ENCODE measurements at places on chromosomes 1 and 21.

GRCh38 chr1:245871915-245872314, 635.2 kb downstream of the SMYD3 start:
- DNase-seq: no peak

- DNase-seq: no peak
These were observed 71.3 kb downstream of the AHCTF1 start for GRCh38 chr1:246860401-246860800.

DNA sequence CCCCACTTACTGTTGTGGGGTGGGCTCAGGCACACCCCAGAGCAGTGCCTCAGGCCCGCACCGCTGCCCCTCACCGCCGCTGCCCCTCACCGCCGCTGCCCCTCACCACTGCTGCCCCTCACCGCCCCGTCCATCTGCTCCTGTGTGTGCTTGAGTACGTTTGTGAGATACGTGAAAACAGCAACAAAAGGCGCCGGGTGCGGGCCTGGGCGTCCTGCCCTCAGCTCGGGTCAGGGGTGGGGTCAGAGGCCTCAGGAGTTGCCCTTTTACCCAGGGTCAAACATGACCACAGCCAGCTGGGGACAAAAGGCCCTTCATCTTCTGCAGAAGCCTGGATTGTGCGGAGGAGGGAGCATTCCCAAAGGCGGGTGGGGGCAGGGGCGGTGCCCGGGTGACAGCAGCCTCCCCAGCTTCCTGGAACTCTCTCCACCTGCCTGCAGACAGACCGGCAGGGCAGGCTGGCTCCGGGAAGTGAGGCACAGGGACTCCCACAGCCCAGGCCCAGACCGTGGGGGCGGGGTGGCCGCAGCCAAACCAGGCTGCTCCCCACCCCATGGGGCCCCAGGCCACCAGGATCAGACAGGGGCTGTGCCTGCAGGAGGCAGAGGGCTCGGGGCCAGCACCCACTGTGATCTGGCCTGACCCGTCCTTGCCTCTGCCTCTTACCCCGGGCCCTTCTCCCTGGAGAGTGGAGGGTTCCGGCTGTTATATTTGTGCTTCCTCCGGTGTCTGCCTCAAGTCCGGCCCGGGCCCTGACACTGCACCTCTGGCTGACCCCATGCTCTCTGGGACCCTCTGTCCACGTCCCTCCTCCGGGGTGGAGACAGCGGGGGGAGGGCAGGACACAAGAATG, 2.3 kb upstream of the VWA1 start:
- no peak for DNase-seq

DNA sequence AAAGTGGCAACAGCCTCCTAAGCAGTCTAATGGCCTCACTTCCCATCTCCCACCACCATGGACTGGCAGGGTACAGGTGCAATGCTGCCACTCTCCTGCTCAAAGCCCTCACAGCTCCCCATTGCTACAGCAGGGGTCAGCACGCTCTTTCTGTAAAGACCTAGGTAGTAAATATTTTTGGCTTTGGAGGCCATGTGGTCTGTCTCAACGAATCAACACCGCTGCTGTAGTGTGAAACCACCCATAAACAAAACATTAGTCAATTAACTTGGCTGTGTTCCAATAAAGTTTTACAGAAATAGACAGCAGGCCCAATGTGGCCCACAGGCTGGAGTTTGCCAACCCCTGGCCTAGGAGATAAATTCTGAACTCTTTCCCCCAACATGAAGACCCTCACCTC, 44.6 kb upstream of the TMEM125 start:
- peak; percentile 21 for DNase-seq

GRCh38 chr1:3692598-3692997, 40.3 kb downstream of the TP73 start:
- DNase-seq: no peak

- no peak for DNase-seq
These were observed 29.1 kb downstream of the SKI start for GRCh38 chr1:2257245-2257627.

- no peak for DNase-seq
These were observed 396 bp downstream of the ATP5PB start for GRCh38 chr1:111449703-111450017.

DNA sequence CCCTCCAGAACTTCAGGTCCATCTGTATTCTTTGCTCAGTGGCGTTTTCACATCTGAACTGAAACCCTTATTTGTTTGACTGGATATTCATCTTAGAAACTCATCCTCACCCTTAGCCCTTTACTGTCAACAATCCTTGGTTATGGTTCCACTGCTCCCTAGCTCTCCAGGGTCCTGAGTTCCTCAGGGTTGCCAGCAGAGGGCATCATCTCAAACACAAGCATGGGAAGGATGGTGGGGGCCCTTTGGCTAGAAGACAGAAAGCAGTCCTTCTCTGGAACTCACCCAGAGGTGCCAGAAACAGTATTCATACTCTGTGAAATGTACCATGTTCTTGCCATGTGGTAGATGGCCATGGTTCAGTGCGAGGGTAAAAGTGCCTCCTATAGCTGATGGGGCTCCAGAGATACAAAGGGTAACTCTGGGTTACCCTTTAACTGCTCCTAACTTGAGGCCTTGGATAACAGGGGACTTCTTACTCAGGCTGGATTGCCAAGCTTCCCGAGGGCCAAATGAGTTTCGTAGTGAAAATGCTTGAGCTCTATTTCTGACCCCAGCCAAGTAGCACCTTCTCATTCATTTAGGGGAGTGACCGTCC, 11.3 kb downstream of the NCSTN start:
- peak; percentile 35 for DNase-seq

DNA sequence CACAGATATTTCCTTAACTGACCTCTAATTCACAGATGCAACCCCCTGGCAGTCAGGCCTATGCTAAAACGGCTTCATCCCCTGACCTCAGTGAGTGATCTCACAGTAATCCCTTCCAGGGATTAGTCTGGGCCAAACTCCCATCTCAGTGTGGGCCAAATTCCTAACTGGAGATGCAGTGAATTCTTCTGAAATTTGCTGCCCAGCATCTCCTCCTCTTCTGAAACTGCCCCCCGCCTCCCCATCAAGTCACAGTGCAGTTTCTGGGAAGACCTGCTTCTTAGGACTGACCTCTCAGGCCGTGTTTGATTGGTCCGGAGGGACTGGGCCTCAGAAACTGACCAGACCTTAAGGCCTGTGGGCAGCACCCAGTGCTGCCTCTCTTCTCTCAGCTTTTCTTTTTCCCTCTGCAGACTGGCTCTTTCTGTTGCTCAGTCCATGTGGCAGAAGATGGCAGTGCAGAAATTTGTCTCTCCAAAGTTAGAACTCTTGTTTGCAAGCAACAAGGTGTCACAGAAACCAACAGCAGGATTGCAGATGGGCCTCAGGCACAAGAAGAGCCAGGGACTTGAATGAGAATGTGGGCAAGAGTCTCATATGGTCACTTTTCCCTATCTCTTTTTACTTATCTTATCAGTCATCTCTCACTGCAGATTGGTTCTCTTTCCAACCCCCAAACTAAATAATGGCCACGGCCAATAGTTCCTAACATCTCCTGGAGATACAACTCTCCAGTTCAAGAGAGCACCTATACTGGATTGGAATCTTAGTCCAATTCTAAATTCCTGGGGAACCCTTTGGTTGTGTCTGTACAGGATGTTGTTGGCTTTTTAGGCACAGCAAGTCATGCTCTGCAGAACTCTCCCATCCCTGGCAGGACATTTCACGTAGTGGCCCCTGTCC, 95.5 kb upstream of the RALGPS2 start:
- DNase-seq: peak; percentile 8

DNA sequence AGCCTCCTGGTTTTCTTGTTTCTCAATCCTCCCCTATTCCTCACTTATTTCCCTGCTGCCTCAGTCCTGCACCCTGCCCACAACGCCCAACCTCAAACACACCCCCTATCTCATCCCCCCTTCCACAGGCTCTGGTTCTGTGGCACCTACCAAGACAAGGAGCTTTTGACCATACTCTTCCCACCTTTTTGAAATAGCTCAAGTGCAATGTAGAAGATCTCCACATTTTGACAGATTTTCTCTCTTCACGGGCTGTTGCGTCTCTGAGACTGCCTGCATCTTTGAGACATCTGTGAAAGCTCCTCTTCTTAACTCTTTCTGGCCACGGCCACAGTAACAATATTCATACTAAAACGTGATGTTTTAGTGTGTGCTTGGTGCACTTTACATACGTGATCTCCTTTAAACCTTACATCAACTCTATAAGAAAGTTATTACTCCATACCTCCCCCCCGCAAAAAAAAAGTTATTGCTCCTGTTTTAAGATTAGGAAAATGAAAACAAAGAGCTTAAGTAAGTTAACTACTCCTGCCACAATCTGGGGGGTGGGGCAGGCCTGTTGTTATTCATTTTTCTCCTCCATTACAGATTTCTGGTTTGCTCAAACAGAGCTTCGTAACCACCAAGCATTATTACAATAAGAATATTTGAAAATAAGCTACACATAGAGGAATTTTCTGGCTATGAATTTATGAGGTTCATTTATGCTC, 1.8 kb upstream of the SERBP1 start:
- DNase-seq: no peak

DNA sequence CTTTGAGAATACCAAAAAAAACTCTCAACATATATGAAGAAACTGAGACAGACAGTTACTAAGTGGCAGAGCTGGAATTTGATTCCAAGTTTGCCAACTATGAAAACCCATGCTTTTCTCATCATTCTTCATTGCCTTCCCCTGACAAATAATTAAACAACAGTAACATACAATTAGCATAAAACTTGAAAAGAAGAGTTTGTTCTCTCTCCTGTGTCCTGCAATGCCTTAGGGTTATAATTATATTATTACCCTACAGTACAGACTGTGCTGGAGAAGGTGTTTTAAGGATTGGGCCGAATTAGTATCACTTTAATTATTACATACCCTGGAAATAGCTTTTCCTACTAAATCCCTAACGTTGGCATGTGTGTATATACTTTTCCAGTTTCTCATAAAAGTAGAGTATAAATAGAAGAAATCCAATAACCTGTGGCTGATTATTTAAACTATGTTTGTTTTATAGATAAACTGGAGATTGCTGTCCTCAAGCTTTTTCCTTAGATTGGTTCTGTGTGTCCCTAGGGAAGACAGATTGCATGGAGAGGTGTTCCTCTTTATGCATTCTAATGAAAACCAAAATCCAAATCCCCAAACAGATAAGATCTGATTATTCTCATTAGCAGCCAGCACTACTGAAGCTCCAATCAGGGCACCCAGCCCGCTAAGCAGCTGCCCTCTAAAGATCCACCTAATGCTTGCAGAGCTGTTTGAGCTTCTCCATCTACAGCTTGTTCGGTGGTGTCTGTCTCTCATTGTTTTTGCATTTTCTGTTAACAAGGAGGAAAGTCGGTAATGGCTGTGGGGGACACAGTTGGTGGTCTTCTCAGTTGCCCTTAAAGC, 156.3 kb downstream of the TM2D1 start:
- DNase-seq: no peak

DNA sequence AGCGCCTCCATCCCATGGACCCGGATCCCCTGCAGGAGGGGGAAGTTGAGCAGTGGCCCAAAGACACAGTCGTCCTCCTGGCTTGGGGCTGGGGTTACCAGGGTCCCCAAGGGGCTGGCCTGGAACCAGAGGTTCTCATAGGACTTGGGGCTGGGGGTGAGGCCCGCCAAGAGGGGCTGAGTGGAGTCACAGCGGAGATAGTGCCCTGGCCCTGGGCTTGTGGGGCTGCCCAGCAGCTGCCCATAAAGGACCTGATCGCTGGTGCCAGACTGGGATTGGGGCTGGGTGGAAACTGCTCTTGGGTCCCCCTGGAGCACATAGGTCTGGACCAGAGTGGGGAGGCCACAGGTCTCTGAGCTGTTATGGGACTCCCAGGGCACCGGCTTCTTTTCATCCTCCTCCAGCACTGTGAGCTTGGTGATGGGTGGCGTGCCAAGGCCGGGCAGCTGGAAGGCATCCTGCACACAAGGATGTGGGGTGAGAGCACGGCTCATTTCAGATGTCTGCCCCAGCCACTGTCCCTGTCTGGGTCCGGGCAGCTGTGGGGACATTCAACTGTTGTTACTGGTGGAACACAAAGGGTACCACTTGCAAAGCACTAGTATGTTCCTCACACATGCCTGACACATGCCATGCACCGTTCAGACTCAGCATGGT, 2.3 kb upstream of the MRPS15 start:
- DNase-seq: no peak

GRCh38 chr1:20678599-20678998, 17.4 kb upstream of the DDOST start:
- DNase-seq: peak; percentile 84

GRCh38 chr1:229058729-229059128, 212.2 kb upstream of the RAB4A start:
- no peak for DNase-seq

GRCh38 chr1:169595764-169596711, 9.8 kb upstream of the F5 start:
- peak; percentile 56 for DNase-seq

DNA sequence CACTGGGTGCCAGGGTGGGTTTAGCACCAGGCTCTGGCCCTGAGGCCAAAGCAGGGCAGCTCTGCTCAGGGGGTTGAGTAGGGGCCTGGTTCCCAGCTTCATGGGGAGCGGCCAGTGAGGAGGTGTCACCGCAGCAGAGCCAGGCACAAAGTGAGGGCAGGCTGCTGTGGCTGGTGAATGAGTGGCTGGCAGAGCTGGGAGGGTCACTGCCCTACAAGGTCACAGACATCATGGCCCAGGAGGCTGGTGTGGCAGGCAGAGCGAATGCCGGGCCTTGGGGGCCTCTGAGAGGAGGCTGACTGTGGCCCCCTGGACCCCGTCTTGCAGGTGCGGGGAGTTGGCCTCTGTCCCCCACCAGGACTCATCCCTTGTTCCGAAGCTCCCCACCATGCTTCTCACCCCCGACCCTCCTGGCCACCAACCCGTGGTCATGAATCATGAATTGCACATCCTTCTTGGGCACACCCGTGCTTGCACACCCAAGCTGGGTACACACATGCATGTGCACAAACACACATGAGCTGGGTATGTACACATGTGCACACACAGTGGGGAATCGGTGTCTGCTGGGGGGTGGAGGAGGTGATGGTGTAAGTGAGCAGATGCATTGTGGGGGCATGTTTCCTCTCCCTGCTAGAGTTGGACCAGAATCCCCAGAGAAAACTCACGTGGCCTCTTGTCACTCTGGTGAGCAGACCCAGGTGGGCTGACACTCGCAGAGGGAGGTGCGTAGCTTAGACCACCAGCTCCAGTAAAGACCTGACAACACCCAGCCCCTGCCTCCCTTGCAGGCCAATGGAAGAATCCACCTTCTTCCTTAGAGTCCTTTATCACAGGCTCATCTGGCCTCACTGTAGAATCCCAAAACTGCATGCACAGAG, 4.8 kb upstream of the GNB1 start:
- DNase-seq: no peak
